ENCODE measurements at places on chromosomes 6 and 20.

DNA sequence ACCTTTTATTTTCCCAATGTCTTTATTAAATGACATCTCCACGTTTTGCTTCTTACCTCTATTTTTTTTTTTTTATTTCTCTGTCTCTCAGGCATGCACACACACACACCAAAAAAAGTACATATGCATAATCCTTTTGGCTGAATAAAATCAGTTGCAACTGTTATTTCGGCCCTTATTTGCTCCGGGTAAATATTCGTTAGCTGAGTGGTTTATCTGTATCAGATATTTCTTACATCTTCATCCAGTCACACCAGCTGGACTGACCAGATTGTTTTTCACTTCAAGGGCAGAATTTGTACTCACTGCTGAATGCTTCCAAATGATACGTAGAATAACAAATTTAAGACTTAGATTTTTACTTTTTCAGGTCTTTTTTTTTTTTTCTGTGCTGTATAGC lies 45.5 kb downstream of the PTPN1 start:
- DNase-seq, result no peak

DNA sequence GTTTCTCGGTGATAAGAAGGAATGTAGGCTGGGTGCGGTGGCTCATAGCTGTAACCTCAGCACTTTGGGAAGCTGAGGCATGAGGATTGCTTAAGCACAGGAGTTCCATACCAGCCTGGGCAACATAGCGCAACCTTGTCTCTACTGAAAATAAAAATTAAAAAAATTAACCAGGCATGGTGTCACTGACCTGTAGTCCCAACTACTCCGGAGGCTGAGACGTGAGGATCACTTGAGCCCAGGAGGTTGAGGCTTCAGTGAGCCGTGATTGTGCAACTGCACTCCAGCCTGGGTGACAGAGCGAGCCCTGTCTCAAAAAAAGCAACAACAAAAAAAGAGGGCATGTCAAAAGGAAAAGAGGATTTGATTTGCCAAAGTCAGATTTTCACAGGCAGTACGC lies 3.9 kb downstream of the NEU1 start:
- DNase-seq, result no peak

- DNase-seq, result no peak
Observed at GRCh38 chr6:75436869-75437268, 56.7 kb downstream of the FILIP1 start.

- DNase-seq, result no peak
Observed at GRCh38 chr6:56419191-56419590, 171.8 kb upstream of the COL21A1 start.

DNA sequence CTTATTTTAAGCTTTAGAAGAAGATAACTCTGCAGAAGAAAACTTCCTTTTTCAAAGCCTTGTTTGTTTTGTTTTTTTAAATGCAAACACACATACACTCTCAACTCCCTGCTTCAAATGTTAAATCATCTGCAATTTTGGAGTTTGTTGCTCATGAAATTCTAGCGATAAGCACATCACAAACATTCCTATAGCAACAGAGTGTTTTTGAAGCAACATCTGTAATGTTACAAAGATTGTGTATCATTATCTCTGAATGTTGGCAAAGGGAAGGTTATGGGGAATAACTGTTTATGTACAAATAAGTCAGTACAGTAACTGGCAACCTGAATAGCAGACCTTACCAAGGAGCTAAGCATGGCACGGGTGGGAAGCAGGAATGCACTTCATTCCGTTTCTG lies 84.8 kb upstream of the MRPS10 start:
- DNase-seq, result no peak

- no peak for DNase-seq
Observed at GRCh38 chr6:130794738-130795137, 32.5 kb upstream of the SMLR1 start.

- no peak for DNase-seq
Observed at GRCh38 chr20:6637160-6637579, 130.3 kb upstream of the BMP2 start.

DNA sequence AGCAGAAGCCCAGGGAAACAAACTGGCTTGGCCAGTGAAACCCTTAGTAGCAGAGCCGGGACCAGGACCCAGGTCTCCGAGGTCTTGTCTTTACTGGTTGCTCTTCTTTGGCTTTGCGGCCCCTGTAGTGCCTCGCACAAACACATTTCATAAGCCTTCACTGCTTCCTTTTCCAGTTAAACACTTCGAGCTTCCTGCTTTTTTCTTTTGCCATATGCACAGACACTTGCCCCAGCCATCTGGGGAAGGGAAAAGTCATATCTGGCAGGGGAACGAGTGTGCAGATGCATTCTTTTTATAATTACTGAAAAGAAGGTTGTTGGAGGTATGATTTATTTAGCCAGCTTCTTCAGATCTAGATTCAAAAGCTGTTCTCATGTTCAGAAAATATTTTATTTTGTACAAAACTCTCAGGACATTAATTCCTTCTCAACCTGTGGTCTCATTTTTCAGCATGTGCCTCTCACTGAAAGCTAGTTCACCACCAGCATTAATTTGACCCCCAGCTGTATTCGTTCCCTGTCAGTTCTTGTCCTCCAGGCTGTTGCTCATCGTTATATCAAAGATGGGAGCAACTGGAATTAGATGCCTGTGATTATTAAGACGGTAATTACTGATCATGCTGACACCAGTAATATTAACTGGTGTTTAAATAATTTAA lies 19.2 kb downstream of the KLHL32 start:
- DNase-seq, result no peak

DNA sequence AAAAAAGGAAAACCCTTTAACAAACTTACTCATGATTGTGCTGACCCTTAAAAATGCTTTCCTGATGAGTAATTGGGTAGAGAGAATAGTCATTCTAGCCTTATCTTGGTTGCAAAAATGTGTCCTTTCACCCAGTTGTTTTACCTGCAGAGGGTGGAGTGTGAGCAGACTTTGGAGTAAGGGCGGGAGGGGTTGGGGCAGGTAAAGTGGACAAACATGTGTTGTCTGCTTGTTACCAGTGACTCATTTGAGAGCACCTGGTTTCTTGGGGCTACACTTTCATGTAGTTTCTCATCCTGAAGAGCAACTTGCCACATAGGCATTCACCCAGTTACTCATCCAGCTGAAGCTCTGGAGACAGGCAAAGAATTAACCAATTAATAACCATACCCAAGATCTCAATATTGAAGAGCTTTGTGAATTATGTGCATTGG lies 121.1 kb downstream of the TNFRSF21 start:
- no peak for DNase-seq

- no peak for DNase-seq
Observed at GRCh38 chr20:34621383-34622367, 55.2 kb downstream of the PIGU start.

DNA sequence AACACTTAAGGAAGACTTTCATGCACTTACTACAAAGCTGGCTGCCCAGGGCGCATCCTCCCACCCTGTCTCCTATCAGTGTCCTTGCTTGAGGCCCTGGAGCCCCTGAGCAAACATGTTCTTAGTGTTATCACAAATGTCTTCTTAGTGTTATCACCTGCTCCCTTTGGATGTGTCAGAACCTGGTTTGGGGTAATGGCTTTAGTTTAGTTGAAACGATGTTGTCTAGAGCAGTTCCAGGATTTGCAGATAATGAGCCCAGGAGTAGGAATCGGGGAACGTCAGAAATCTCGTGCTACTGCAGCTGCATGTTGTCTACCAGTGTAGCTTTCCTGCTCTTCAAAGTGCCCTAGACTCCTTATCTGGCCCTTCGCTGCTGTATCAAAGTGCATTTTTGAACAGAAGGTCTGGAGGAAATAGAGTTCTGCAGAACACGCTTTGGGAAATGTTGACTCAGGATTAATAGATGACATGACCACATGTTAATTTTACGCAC lies 69.6 kb downstream of the PHACTR2 start:
- DNase-seq, result no peak

- no peak for DNase-seq
Observed at GRCh38 chr6:75386050-75386770, 101.6 kb upstream of the TMEM30A start.

DNA sequence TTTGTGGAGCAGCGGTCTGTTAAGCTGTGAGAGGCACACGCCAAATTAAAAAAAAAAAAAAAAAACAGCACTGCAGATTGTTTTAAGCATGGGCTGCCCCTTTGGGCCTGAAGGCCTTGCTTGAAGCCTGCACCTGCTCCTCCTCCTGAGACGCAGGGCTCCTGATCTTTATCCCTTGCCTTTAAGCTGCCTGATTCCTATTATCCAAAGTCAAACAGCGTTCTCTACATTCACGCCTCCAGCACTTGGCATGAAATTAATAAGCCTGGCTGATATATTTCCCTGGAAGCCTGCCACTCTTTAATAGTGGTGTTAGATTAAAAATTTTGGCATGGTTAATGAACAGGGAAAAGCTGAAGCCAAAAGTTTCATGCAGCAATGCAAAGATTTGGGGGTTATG lies 163.9 kb downstream of the FAXC start:
- DNase-seq, result no peak

DNA sequence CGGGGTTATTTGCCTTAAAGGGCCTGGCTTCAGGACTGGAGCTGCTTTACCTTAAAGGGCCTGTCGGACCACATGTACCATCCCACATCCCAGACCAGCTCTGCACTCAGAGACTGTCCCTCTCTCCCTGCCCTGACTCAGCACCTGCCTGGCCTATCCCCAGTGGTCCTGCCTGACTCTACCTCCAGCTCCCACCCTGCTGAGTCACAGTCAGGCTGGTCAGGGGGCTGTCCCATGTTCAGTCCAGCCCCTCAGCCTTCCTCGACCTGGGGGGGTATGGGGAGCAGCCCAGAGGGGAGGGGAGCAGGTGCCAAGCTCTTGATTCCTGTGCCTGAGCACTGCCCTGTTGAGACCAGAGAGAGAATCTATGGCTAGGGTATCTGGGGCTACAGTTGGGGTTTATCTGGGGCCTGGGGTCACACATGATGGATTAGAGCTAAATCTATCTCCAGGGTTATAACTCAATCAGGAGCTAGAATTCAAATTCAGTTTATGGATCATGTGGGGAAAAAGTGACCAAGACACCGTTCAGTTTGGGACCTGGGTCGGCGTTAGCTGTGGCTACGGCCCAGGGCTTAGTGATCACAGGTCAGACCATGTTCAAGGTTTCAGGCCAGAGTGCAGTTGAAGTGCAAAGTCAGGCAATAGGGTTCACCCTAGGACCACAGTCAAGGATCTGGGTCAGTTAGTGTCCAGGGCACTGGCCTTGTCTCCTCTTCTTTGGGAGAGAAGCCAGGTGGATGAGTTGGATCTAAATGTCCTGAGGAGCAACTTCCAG lies 9.4 kb upstream of the TRIB3 start:
- DNase-seq, result no peak

- no peak for DNase-seq
Observed at GRCh38 chr6:15620611-15621010, 42.2 kb downstream of the DTNBP1 start.

- no peak for DNase-seq
Observed at GRCh38 chr6:136826216-136826615, 3.8 kb downstream of the PEX7 start.

- no peak for DNase-seq
Observed at GRCh38 chr6:36095497-36096391, 34.6 kb upstream of the MAPK13 start.

DNA sequence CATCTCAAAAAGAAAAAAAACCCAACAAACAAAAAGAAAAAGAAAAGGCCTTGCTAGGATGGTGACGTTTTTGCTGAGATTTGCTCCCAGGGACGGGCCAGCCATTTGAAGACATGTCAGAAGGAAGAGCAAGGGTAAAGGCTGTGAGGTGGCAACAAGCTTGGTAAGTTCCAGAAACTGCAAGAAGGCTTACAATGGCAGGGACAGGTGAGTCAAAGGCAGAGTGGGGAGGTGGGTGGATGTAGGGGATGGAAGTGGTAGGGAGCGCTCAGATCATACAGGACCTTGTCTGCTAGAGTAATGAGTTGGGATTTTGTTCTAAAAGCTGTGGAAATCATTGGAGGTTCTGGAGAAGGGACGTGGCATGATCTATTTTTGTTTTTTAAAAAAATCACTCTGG lies 4.3 kb downstream of the KIF3B start:
- no peak for DNase-seq

- no peak for DNase-seq
Observed at GRCh38 chr20:3350422-3350821, 57.0 kb downstream of the DNAAF9 start.

- DNase-seq, result no peak
Observed at GRCh38 chr6:83053678-83054077, 12.0 kb downstream of the UBE3D start.

DNA sequence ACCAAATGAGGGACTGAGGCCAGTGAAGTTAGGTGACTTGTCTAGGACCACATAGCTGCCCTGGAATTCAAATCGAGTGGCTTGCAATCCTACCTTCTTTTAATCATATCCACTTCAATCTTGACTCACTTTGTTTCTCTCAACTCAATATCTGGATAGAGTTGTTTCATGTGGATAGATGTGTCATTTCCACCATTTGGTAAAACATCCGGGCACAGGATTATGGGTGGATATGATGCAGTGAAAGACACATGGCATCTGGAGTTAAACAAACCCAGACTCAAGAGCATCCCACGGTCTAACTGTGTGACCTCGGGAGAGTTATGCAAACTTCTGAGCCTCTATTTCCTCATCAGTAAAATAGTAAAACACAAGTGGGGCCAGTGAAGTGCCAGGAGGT lies 103.6 kb upstream of the CNKSR3 start:
- DNase-seq, result no peak

GRCh38 chr20:37457921-37458320 lies 63.1 kb upstream of the NNAT start:
- DNase-seq, result no peak

DNA sequence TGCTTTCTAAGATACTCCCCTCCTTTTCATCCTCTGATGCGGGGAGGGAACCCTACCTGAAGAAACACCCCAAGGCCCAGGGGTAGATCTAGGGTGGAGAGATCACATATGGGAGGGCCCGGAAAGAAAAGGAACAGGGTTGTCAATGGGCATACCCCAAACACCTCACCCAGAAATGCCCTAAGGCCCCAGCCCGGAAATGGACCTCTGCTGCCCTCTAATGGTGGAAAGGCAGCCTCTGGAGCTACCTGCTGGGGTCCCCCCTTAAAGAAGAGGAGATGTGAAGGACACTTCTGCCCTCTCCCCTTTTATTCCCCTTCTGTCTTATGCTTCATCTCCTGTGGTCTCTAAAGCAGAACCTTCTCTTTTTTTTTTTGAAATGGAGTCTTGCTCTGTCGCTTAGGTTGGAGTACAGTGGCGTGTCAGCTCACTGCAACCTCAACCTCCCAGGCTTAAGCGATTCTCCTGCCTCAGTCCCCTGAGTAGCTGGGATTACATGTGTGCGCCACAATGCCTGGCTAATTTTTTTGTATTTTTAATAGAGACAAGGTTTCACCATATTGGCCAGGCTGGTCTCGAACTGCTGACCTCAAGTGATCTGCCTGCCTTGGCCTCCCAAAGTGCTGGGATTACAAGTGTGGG lies 458 bp upstream of the ARMC12 start:
- DNase-seq, result peak; percentile 75

DNA sequence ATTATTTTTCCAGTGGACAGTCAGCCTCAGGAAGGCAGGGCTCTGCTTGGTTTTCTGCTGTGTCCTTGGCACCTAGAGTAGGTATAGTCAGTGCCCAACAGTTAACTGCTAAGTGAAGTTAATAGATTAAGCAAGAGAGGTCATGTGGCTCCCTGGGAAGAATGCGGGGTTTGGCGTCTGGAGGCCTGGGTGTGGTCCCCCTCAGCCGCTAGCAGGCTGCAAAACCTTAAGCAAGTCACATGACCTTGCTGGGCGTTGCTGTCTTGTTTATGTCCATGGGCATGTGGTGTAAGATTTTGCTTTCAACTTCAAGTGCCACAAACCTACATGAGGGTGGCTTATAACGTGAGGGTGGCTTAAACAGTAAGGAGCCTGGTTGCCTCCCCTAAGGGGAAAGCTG lies 75.5 kb upstream of the SCP2D1 start:
- no peak for DNase-seq

GRCh38 chr6:149190224-149190831 lies 127.2 kb upstream of the TAB2 start:
- DNase-seq, result no peak
